ENCODE measurements at places on chromosomes 1 and 21. TPM values are rescaled to one million over a fixed set of nuclear protein-coding genes. Genes with fewer than 3 reads are reported as not detected.

GRCh38 chr21:23522751-23523150 lies 2084.5 kb downstream of the MRPL39 start:
- DNase-seq, result no peak

GRCh38 chr1:212966616-212967015 lies 16.3 kb downstream of the VASH2 start:
- DNase-seq, result no peak

DNA sequence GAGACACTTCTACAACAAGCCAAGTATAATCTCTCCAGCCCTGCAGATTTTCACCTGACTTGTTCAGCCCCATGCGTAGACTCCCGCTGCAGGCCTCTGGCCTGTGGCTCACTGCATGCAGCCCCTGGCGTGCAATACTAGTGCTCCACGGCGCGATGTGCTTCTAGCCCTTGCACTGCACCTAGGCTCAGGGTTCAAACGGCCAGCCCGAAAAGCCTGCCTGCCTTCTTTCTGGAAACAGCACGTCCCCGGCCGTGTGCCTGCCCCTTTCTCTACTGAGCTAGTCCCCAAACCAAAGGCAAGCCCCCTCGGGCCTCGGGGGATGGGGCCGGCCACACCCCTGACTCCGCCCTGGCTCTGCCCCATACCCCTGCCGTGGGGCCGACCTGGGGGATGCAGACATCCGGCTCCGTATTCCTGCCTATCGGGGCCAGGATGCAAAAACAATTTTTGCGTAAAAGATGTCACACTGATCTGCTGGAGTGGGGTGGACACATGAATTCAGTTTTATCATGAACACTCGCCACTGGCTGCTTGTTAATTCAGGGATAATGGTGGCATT lies 26.3 kb upstream of the TRAPPC10 start:
- no peak for DNase-seq

The ADORA3 gene
- total RNA-seq, result not detected

- DNase-seq, result no peak
Measured at GRCh38 chr1:94382201-94382600, 36.0 kb upstream of the ABCD3 start.

DNA sequence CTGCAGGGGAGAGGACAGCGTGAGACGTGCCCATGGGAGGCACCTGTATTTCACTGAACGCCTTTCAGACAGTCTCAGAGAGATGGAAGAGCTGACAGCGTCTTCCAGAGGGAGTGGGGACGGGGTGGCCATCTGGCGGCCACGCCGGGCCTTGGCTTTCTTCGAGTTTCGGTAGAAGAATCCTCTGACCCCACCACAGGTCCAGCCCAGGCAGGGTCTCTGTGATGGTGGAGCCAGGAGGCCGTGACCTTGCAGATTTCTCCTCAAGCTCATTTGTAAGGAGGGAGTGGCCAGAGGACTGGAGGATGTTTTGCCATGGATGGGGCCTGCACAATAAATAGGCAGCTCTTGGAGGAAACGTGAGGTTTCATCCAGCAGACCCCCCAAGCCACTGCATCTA lies 47.6 kb upstream of the ADARB1 start:
- DNase-seq, result no peak

DNA sequence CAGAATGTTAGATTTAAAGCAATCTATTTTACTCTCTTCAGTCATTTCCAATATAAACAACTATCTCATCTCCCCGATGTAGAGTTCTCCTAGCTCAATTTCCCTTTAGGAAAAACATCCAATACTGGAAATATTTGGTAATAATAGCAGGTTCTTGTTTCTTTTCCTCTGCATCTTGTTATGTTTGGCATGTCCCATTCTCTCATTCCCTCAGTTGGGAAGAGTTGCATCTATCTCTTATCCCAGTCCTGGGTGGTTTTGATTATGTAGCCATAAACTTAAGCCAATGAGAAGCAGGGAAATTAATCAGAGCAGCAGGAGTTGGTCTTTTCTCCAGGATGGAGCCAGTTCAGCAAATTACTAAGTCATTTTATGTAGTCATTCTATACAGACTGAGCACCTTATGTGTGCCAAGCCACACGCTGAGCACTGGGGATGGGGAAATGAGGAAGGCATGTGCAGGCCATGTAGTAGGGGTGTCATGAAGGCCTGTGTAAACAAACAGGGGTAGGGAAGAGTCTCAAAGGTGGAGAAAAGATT lies 418.2 kb upstream of the NFIA start:
- no peak for DNase-seq

GRCh38 chr1:118404024-118404423 lies 219.0 kb upstream of the SPAG17 start:
- no peak for DNase-seq

- no peak for DNase-seq
Measured at GRCh38 chr1:181986907-181987305, 74.6 kb downstream of the ZNF648 start.

GRCh38 chr1:241639623-241640148 lies 483 bp downstream of the CHML start:
- peak; percentile 68 for DNase-seq

DNA sequence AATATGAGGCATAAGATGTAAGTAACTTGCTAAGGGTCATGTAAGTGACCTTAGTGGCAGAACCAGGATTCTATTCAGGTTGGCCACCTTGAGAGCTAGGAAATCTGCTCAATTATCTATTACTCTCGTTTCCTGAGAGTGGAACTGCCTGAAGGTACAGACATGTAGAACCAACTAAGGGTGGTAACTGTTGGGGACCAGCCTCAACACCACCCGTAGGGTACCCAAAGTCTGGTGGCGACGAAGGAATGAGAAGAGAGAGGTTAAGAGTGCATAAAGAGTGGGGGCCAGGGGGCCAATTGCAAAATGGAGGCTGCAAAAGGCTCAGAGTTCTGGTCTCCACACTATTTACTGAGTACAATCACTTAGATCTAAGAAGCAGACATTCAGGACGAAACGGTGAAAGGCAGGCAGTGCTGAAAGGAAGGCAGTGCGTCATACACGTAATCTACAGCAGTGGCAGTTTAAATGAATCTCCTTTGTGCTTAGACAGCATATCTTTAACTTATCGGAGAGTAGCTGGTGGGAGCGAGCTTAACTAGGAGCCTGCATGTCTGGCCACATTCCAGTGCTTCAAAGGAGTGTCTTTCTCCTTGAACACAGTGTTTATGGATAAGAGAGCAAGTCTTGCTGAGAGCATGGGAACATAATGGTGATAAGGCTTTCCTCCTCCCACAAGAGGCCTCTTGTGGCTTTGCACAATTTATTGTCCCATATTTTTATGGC lies 25.0 kb downstream of the SRSF4 start:
- DNase-seq, result no peak

GRCh38 chr1:204712708-204713430 lies 27.3 kb upstream of the LRRN2 start:
- no peak for DNase-seq

The BSND gene
- total RNA-seq, result not detected

The FAAH gene
- total RNA-seq, result 0.97 TPM

The IVL gene
- total RNA-seq, result 1.1 TPM

DNA sequence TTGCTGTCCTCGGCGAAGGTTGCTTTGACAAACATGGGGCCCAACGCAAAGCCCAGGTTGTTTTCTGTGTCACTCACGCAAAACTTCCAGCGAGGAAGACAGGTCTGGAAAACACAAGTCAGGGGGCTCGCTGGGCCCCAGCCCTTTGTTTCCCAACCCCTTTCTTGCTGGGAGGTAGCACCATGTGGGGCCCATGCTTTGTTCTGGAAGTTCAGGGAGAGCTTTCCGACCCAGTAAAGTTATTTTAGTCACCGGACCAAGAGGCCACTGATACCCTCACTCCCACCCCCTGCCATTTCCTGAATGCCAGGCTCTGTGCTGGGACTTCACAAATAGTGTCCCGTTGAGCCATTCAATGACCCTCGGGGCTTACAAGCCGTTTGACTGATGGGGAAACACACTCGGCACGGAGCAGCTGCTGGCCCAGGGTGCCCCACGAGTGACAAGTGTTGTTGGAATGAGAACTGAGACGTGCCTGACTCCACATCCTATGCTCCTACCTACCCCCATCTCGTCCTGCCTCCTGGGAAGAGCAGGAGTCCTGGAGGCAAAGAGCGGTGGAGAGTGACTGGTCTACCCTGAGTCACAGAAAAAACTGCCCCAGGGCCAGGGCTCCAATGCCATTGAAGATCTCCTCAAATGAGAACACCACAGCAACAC lies 52.0 kb downstream of the ECE1 start:
- DNase-seq, result peak; percentile 84

The HSF2BP gene
- total RNA-seq, result 4.8 TPM

The IER5 gene
- 38.5 TPM for total RNA-seq

Measured in GM23248 (cell line).